ENCODE measurements at places on chromosomes 11 and 22. TPM values are rescaled to one million over a fixed set of nuclear protein-coding genes. Genes with fewer than 3 reads are reported as not detected.
A peak's percentile ranks its signal among the peaks of the same experiment; 100 is the strongest.

TMEM151A gene
- 0.60 TPM for total RNA-seq

NPAS4 gene
- 1.3 TPM for total RNA-seq

SLC29A2 gene
- total RNA-seq: not detected

GRCh38 chr11:128399251-128400121 lies 187.9 kb downstream of the ETS1 start:
- no peak overlapping the region for H3K27ac ChIP-seq
- H3K4me3 ChIP-seq: no peak overlapping the region
- H3K27me3 ChIP-seq: no peaks in the 10 kb centered on the region
- DNase-seq: no peak
- no peaks in the 10 kb centered on the region for H3K36me3 ChIP-seq

DNA sequence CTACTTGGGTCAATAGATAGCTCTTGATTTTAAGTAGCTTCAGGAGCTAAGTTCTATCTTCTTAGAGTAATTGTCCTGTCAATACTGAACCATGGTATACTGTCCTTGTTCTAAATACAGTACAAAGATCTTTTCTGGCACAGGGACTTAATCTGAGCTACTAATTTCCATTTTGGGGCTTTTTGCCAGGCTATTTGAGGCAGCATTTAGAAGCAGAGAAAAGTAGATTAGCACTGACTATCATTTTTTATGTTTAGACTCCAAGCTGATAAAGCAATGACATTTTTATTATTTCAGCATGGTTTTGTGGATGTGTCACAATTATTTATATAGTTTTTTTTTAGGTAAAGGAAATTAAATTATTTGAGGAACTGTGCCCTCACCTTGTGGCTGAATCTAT lies 163.2 kb downstream of the FAT3 start:
- H3K36me3 ChIP-seq: no peaks in the 10 kb centered on the region
- DNase-seq: no peak
- H3K4me3 ChIP-seq: no peak overlapping the region

GRCh38 chr22:46007003-46007847 lies 30.3 kb upstream of the WNT7B start:
- H3K4me3 ChIP-seq: peak overlapping the region; percentile 14
- peaks cover 54% of the 10 kb centered on the region for H3K4me1 ChIP-seq
- peak; percentile 88 for DNase-seq
- no peaks in the 10 kb centered on the region for H3K27me3 ChIP-seq
- no peaks in the 10 kb centered on the region for H3K36me3 ChIP-seq
